NCI-H187 (cell line): ENCODE measurements at places on chromosomes 3 and 15.

DNA sequence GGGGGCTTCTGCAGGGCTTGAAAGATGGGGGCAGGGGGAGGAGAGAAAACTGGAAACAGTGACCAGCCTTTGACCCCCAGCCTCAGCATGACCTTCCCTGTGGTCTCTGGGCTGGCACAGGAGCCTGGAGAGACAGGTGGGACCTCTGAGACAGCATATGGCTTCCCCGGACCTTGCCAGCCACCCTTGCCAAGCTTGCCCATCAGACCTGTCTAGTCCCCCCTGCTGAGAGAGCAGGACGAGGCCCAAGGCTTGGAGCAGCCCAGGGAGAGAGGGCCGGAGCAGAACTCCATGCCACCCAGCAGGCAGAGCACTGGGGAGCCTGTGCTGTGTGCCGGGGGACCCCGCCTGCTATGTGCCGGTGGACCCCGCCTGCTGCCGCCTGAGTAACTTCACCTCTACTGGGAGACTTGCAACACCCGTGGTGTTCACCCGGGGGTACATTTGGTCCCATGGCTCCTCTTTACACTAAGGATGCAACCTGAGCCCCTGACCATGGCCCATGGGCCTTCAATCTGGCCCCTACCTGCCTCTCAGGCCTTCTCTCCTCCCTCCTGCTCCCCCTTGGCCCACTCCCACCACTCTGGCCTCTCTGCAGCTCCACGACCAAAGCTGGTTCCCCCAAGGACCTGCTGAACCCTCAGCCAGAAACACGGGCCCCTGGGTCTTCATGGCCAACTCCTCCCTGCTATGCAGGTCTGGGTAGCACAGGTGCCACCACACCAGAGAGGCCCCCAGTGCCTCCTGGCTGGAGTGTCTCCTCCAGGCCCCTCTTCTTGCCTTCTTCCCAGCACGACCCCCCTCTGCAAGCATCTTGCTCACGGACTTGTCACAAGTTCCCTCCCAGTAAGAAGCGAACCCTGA lies 21.1 kb upstream of the SLC41A3 start:
- no peak for DNase-seq

GRCh38 chr15:59315914-59316451 lies 56.7 kb downstream of the MYO1E start:
- DNase-seq: no peak

GRCh38 chr3:8524249-8524648 lies 22.6 kb downstream of the LMCD1 start:
- DNase-seq: no peak

DNA sequence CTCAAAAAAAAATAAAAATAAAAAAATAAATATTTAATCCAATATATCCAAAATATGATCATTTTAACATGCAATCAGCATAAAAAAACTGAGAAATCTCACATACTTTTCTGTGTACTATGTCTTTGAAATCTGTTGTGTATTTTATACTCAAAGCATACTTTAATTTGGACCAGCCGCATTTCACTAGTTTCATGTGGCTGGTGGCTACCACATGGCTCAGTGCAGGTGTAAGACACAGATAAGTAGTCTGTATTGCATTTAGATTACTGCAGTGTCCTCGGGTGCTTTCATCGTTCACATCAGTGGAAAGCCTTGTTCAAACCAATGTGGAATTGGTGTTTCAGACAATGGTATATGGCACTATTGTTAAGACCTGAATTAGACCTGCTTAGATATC lies 11.0 kb downstream of the CRTC3 start:
- no peak for DNase-seq

DNA sequence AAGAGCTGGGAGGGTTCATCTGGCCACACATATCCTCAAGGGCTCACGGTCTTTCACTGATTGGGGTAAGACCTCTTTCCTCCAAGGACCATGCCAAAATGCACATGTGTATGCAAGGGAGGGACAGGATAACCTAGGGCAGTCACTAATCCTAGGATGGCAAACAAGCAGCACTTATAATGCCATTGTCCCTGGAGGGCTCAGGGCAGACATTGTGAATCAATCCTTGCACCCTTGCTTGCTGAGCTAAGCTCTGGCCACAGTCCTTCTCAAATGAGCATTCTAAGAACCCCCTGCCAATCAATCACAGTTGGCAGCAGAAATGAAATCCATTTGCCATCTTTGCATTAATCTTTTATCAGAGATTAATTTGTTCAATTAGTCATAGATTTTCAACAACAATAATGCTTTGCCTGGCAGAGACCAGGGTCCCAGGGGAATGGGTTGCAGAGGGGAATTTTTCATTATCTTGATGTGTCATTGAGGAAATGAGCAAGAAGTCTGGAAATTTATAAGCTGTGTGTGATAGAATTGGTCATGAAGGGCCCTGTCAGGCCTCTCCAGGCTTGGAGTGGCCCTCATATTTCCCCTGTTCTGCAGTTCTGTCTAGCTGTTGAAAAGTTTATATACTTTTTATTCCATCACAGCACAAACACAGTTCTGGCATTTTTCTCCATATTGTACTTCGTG lies 57.2 kb upstream of the KY start:
- no peak for DNase-seq
